ENCODE measurements at places on chromosomes 12 and 14. TPM values are rescaled to one million over a fixed set of nuclear protein-coding genes. Genes with fewer than 3 reads are reported as not detected.

Gene NELL2
- polyA plus RNA-seq = 0.11 TPM

Gene PAPOLA
- polyA plus RNA-seq = 75.4 TPM

GRCh38 chr14:23640524-23641141 lies 4.5 kb downstream of the DHRS2 start:
- DNase-seq = no peak

Gene IL23A
- not detected for polyA plus RNA-seq

Gene TM9SF1
- polyA plus RNA-seq = 64.4 TPM

DNA sequence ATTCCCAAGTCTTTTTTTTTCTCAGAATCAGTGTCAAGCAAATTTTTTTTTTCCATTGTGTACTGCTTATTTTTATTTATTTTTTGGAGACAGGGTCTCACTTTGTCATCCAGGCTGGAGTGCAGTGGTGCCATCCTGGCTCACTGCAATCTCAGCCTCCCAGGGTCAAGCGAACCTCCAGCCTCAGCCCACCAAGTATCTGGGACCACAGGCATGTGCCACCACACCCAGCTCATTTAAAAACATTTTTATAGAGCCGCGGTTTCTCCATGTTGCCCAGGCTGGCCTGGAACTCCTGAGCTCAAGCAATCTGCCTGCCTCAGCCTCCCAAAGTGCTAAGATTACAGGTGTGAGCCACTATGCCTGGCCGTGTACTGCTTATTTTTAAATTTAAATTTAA lies 68.1 kb downstream of the TBC1D30 start:
- DNase-seq = no peak

DNA sequence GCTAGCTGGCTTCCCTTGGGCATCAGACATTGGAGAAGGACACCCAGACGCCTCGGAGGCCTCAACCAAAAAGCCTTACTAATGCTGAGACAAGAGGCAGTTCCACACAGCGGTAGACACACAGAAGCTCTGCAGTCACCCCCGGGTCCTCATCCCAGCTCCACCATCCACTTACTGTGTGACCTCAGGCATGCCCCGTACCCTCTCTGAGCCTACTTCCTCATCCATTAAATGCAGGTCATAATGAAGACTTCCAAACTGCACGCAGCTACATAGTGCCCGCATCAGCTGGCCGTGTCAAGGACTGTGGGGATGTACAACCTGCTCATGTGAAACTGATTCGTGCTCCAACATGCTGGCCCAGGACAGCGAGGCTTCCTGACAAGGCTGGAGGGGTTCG lies 72.3 kb downstream of the KDM2B start:
- no peak for DNase-seq

DNA sequence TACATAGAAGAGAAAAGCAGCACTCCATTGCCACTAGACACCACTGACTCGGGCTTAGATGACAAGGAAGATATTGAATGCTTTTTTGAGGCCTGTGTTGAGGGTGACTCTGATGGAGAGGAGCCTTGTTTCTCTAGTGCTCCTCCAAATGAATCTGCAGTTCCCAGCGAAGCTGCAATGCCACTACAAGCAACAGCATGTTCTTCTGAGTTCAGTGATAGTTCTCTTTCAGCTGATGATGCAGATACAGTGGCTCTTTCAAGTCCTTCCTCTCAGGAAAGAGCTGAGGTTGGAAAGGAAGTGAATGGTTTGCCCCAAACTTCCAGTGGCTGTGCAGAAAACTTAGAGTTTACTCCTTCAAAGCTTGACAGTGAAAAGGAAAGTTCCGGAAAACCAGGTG lies 114.5 kb upstream of the NPAS3 start:
- no peak for DNase-seq

GRCh38 chr12:131883521-131883900 lies 10.9 kb upstream of the ULK1 start:
- no peak for DNase-seq

DNA sequence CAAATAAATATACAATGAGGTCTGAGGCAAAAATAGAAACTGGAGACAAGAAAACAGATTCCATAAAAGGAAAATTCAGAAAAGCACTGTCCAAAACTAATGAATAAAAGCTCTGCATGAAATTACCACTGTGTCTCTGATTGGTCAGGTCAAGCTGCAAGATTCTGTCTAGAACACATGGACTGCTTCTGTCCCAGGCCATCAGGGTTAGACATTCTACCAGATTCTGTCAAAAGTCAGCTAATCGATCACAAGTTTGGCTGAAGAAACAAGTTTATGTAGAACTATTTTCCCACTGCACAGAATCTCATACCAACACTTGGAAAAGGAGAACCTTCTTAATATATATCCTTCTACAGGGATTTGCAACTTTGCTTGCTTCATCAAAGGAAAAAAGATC lies 223.0 kb downstream of the ITPR2 start:
- DNase-seq = no peak

GRCh38 chr12:86683568-86684304 lies 427.5 kb upstream of the MGAT4C start:
- DNase-seq = no peak

Gene RIMBP2
- polyA plus RNA-seq = not detected

- DNase-seq = no peak
Observed at GRCh38 chr12:32706335-32707024, 27.4 kb downstream of the DNM1L start.

DNA sequence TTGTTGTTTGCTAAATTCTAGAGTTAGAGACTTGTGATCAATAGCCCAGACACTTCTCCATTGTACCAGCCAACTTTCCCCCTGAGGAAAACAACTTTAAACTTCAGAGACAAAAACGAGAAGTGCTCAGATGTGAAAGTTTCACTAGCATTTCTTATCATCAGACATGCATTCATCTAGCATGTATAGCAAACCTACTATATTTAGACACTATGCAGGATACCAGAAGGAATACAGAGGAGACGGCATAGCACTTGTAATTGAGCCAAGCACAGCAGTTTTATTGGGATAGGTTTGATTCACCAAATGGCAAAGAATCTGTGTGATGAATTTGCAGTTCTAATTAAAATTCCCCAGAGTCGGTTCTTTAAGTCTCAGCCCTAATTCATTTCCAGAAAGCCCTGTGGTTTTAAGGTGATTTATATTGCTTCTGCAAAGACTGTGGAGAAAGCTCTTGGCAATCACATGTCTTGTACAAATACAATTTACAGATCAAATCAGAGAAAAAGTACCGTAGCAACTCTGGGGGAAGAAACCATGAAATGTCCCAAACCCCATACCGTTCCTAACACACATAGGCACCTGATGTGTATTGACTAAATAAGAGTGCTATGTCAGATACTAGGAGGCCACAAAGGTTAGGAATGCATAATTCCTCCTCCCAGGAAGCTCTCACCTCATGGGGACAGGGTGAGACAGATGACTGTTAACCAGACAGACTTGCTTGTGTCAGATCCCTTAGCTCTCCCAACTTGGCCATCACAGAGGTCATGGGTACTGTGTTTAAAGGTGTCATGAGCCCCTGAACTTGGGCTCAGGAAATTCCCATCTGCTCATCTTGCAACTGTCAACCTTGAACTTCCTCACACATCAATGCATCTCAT lies 69.6 kb upstream of the KRAS start:
- DNase-seq = no peak

- no peak for DNase-seq
Observed at GRCh38 chr14:101991352-101991751, 27.0 kb downstream of the DYNC1H1 start.

- no peak for DNase-seq
Observed at GRCh38 chr12:98513379-98514322, 1.7 kb upstream of the TMPO start.

Gene SLCO1B1
- polyA plus RNA-seq = not detected

- DNase-seq = no peak
Observed at GRCh38 chr14:78425782-78426181, 255.6 kb downstream of the NRXN3 start.

Gene DHH
- 2.9 TPM for polyA plus RNA-seq

Gene ITGA7
- polyA plus RNA-seq = 0.67 TPM

GRCh38 chr14:73325630-73326299 lies 88.5 kb downstream of the PAPLN start:
- no peak for DNase-seq

Gene GPR135
- 0.80 TPM for polyA plus RNA-seq

Gene CDH24
- 63.1 TPM for polyA plus RNA-seq

DNA sequence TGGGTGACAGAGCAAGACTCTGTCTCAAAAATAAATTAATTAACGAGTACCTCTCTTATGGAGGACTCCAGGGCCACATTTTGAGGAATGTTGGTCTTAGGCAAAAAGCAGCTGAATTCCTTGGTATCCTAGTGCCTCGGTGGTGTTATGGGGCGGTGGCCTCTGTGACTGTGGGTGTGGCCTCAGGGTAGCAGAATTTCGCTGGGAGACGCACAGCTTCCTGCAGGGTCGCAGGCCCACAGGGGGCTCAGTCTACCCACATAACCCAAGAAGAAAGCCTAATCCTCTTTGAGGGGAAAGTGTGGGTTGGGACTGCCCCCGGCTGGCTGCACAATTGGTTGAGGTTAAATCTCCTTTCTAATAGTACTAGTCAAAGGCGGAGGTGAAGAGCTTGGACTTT lies 11.2 kb upstream of the SERPINA4 start:
- no peak for DNase-seq
